ENCODE measurements at places on chromosomes 5 and 9. TPM values are rescaled to one million over a fixed set of nuclear protein-coding genes. Genes with fewer than 3 reads are reported as not detected.

DNA sequence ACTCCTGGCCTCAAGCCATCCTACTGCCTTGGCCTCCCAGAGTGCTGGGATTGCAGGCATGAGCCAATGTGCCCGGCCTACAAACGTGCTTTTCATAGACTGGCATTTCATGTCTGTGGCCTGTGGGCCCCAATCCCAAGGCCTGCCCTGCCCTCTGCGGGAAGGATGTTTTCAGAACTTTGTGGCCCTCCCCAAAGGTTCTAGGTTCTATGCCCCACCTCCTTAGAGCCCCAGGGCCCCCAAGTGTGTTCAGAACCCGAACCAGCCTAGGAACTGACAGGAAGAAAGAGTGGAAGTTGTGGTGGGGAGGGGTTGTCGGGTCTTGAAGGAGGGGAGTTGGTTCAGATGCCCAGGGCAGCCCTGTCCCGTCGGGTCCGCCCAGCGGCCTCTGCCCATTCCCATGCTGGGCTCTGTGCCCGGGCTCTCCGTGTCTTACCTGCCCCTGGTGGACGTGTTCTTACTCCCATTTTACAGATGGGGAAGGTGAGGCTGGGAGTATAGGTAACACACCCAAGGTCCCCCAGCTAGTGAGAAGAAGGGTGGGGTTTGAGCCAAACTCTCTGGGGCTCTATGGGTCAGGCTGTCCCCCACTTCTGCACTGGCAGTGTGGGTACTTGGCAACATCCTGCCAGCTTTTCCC, 175.8 kb upstream of the IER5L start:
- no peak overlapping the region for H3K27ac ChIP-seq
- peaks cover 2% of the 10 kb centered on the region for H3K4me1 ChIP-seq
- H3K36me3 ChIP-seq: no peaks in the 10 kb centered on the region
- DNase-seq: no peak
- peaks cover 9% of the 10 kb centered on the region for H3K27me3 ChIP-seq

DNA sequence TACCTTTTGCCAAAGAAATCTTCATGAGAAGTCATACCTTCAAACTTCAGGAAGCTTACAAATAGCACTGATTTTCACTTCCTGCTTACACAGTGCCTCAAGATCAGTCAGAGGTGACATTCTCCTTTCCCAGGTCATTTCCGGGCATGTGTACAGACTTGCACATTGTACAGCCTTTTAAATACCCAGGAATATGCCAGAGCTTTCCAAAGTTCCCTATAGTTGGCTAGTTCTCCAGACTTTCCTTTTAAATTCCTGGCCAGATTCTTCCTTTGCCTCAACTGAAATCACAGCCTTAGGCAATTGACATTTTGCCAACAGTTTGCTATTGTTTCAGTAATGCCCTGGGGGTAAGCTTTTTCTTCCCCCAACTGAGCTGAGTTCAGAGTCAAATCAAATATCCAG, 47.2 kb downstream of the RFX3 start:
- H3K27ac ChIP-seq: peak overlapping the region; percentile 66
- DNase-seq: no peak
- no peaks in the 10 kb centered on the region for H3K27me3 ChIP-seq
- H3K4me3 ChIP-seq: no peak overlapping the region
- peaks cover 37% of the 10 kb centered on the region for H3K36me3 ChIP-seq

DNA sequence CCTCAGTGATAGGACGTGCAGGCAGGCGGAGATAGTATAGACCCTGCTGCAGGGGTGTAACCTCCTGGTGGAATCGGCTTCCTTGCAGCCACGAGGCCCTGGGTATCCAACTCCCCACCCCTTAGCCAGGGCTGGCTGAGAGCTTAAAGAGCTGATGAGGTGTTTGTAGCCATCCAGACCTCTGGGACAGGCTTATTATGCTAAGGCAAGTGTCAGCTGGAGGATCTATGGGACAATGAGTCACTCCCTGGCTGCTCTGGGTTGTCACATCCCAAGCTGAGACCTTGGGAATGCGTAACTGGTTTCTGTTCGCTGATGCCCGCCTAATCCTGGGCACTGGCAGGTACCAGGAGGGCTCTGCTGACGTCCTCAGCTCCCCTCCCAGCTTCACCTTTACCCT, 38.9 kb downstream of the DAB2IP start:
- H3K4me3 ChIP-seq: no peak overlapping the region
- no peak overlapping the region for H3K27ac ChIP-seq
- H3K4me1 ChIP-seq: no peaks in the 10 kb centered on the region
- no peaks in the 10 kb centered on the region for H3K36me3 ChIP-seq
- H3K27me3 ChIP-seq: peaks cover 8% of the 10 kb centered on the region

GRCh38 chr5:85304524-85304923, 919.8 kb upstream of the EDIL3 start:
- H3K4me3 ChIP-seq: no peak overlapping the region
- H3K36me3 ChIP-seq: no peaks in the 10 kb centered on the region

DNA sequence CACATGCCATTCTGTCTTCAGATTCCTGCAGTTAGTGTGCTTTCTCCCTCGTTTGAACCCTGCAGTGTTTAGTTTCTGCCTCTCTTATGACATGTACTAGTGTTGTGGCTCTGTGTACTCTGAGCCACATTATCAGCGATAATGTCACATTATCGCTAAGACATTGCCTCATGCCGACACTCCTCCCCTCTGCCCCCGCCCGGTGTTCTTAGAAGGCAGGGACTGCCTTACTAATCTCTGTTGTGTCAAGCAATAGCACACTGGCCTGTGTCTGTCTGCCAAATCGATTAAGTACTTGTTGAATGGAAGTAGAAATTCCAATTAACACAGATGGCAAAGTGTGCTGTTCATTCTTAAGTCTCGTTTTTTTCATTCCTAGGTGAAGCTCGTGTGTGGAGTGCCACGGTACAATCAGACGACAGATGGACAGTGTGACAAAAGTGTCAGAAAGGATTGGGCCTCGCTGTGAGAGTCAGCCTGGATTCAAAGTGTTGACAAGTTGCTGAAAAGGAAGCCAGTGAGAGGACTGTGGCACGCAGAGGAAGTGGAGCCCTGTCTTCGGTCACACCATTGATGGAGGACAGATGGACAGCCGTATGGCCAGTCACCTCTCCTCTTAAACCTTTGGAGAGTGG, 10.5 kb downstream of the PIK3R1 start:
- peaks cover 64% of the 10 kb centered on the region for H3K4me1 ChIP-seq
- DNase-seq: no peak
- peaks cover 59% of the 10 kb centered on the region for H3K36me3 ChIP-seq
- peak overlapping the region; percentile 30 for H3K27ac ChIP-seq
- H3K27me3 ChIP-seq: no peaks in the 10 kb centered on the region

ADCY2 gene
- total RNA-seq: not detected

GRCh38 chr5:8382456-8382855, 513.5 kb downstream of the MTRR start:
- no peak for DNase-seq
- H3K36me3 ChIP-seq: no peaks in the 10 kb centered on the region
- no peak overlapping the region for H3K27ac ChIP-seq
- no peaks in the 10 kb centered on the region for H3K4me1 ChIP-seq
- no peak overlapping the region for H3K4me3 ChIP-seq
- H3K27me3 ChIP-seq: no peaks in the 10 kb centered on the region

GPR151 gene
- not detected for total RNA-seq

- H3K4me1 ChIP-seq: no peaks in the 10 kb centered on the region
- H3K27ac ChIP-seq: no peak overlapping the region
- H3K27me3 ChIP-seq: peaks cover 11% of the 10 kb centered on the region
- no peak overlapping the region for H3K4me3 ChIP-seq
Measured at GRCh38 chr5:175867587-175868347, 3.6 kb upstream of the CPLX2 start.

All from activated CD8-positive, alpha-beta T cell treated with anti-CD3 and anti-CD28 coated beads, Interleukin-2, amount 10 ng/mL, durations not matched to agents 7 days and 5 days (primary cell).